ENCODE measurements at places on chromosomes 3 and 15.

DNA sequence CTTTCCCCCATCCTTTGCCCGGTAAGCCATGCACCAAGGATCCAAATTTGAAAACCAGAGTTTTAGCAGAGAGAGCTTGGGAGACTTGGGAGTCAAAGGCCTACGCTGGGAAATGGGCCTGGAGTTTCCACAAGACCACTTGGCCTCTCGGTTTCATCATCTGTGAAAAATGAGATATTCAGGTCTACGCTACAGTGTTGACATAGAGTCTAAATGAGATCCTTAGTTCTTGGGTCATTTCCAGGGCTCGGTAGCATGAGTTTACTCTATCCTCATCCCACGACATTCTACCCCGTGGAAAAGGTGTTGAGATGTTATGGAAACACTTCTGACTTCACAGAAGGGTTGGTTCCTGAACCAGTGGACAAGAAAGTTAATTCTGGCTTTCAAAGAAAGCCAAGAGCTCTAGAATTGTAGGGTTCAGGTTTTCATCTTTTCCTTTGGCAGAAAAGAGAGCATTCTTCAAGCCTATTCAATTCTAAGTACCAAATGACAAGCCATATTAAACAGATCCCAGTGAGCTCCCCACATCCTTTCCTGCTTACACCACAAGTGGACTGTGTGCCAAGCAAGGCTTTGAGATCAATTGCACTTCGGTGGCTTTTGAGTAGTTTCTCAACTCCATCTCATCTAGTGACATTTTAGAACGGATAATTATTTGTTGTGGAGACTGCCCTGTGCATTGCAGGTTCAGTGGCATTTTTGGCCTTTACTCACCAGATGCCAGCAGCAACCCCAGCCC lies 219.7 kb downstream of the SLCO3A1 start:
- no peak for DNase-seq

DNA sequence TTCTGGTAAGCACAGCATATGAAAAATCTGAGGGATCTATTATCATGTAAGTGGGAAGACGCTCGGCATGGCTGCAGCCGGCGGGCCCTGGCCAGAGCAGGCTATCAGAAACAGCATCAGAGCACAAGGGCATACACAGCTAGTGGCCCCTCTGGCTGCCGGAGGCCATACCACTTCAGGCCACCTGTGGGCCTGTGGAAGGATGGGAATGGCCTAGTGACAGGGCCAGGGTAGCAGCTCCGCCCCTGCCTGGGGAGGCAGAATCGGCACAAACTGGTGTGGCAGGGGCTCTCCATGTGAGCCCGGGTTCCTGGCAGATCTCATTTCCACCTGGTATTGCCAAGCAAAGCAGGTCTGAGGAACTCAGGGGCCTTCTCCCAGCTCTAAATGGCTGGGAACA lies 46.4 kb downstream of the SH3BP5 start:
- no peak for DNase-seq

DNA sequence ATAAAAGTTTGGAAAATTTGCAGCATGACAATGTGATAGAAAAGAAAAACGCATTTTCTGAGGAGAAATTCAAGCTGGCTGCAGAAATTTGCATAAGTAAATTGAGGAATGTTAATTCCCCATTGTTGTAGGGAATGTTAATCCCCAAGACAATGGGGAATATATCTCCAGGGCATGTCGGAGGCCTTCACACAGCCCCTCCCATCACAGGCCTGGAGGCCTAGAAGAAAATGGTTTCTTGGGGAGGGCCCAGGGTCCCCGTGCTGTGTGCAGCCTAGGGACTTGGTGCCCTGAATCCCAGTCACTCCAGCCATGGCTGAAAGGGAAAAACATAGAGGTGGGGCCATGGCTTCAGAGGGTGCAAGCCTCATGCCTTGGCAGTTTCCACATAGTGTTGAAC lies 101.1 kb downstream of the BOC start:
- no peak for DNase-seq

DNA sequence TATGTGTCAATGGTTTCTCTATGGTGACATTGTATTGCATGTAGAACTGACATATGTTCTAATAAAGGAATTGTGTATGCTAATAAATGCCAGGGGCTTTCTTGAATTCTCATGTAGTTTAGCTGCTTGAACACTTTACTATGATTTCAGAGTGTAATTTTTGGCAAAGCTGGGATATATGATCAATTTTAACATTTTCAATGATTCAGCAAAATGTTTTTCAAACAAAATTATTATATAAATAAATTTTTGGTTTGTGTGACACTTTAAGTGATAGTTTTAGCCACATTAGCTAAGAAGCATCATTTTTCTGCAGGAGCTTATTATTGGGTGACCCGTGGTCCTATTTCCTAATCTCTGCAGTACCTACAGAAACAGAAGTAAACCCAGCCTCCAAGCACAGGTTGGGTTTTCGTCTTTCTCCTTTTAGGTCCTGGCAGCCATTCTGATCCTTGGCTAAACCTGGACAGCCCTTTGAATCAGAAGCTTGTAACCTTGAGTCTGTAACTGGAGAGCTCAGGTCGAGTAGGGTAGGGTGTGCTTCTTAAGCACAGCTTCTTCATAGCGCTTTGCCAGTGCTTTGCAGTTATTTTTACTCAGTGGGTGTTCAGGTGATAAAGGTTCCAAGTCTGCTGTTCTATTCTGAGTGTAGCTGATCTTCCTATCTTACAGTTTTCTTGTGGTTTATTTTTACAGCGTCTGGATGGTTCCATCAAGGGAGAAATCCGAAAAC lies 74.2 kb downstream of the CHD2 start:
- no peak for DNase-seq

DNA sequence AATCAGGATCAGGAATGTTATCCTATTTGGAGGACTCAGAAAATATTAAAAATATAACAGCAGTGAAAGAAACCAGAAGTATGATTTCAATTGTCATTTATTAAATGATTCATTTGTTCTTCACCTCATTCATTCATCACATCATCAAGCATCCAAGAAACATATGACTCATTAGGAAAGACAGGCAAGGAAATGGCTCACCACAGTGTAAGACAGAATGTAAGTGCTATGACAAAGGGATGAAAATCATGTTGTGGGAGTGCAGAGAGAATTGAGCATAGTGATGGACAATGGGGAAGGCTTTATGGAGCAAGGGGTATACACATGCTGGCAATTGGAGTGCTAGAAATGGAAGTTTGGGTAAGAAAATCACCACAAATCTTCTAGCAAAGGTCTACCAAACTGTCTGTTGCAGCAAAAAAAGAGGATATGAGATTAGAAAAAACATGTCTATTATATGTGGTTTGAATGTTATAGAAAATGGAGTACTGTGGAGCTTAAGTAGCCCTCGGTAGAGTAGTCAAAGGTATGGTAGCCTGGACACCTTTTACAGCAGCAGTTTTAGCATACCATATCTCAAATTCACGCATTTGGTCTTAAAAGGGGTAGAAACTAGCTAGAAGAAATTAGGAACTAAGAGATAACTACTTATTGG lies 111.1 kb upstream of the GPR149 start:
- DNase-seq, result no peak

DNA sequence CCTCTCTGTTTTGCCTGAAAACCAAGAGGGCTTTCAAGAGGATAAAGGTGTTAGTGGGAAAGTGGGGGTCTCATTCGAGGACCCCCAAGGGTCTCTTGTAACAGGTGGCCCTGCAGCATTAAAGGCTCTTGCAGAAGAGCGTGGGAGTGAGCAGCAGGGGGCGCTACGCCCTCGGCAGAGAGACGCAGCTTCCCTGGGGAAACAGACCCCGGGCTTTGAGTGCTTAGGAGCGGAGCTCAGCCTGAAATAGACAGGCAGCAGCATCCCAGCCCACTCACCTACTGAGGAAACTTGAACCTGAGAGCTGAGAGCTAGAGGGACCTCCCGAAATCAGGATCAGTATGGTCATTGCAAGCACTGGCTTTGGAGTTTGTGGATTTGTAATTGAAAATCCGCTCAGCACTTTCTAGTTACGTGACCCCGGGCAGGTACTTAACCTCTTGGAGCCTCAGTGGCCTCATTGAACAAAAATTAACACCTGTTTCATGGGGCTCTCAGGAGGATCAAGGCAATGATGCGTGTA lies 25.7 kb downstream of the RPLP1 start:
- DNase-seq, result peak; percentile 65

DNA sequence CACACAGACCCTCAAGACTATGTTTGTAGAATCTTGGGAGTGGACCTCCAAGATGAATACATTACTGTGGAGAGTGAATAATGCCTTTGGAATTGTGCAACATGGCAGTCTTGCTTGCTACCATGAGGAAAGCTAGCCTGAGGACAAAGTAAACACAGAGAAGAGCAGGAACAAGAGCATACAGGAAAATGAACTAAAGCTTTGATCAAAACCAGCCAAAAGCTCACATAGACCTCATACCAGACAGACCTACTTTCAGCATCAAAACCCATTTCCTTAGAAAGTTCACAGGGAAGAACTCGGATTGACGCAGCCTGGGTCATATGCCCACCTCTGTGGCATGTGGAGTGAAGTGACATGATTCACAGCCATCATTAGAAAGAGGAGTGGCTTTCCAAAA lies 3.3 kb upstream of the RAB8B start:
- DNase-seq, result no peak

GRCh38 chr15:62593681-62594399 lies 428.8 kb upstream of the C2CD4B start:
- DNase-seq, result peak; percentile 9

GRCh38 chr3:194973366-194974000 lies 287.8 kb downstream of the FAM43A start:
- DNase-seq, result no peak

GRCh38 chr3:138914870-138915502 lies 32.0 kb downstream of the FOXL2 start:
- DNase-seq, result peak; percentile 9

- no peak for DNase-seq
Observed at GRCh38 chr15:31901501-31901900, 128.8 kb upstream of the CHRNA7 start.

- no peak for DNase-seq
Observed at GRCh38 chr3:111588527-111588926, 6.6 kb downstream of the ZBED2 start.

GRCh38 chr3:39221141-39221530 lies 28.7 kb upstream of the XIRP1 start:
- DNase-seq, result no peak

DNA sequence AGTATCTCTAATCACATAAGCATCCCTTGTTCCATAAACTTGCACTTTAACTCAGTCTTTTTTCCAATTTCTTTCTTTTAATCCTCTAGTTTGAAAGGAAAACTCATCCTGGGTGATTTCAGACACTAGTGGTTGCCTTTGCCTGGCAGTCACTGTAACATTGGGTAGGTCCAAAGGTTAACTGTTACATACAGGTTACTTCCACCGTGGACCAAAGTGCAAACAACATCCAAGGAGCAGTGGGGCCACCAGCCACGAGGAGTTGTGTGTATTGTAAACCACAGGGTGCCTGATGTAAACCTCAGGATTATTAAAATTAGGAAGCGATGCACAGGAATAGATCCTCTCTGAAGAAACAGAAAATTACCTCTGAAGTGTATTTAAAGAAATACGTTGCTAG lies 75.0 kb downstream of the HCN4 start:
- no peak for DNase-seq

DNA sequence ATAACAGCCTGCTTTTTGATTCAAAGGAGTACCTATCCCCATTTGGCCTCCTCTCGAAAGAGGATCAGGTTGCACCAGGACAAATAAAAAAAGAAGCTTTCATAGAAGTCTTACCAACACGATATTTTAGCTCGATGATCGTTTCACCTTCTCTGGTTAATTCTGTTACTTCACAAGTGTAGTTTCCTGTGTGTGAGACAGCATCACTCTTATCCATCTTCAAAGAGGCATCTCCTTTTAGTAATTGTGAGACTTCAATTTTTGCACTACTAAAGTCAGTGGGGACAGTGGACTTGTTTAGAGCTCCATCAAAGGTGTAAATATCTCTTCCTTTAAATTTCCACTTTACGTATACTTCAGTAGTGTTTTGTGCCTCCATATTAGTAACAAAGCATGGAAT lies 11.0 kb downstream of the CD47 start:
- DNase-seq, result no peak

DNA sequence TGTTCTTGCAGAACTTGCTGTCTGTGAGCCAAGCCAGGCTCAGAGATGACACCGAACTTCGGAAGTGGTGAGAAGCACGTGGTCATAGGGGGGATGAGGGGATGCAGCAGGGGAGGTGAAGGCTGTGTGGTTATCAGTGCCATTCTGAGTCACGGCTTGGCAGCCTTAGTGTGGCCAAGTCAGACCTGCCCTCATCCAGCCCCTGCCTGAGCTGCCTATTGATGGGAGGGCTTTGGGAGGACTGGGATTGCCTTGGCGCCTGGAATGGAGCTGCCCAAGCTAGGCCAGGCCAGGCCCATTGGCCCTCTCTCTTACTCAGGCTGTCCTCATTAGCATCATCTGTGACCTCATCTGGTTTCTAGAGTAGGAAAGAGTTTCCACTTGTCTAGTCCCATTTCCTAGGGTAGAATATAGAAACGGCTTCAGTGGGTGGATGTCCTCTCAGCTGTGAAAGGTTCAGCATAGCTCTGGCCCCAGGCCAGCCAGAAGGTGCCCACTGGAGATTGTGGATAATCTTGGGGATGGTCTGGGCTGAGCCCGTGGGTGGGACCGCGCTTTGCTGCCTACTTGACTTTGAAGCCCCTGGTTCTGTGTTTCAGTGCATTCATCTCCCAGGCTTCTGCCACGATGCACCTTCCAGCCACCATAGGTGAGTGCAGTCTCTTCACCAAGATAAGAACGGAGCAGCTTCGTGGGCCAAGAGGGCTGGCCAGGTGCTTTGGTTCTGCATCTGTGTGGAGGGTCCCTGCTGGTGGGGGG lies 7.2 kb downstream of the FAH start:
- no peak for DNase-seq

GRCh38 chr15:93495799-93496637 lies 407.0 kb upstream of the RGMA start:
- DNase-seq, result no peak

GRCh38 chr3:125110016-125110875 lies 54.4 kb upstream of the HEG1 start:
- DNase-seq, result no peak

GRCh38 chr15:88878720-88879184 lies 16.6 kb downstream of the HAPLN3 start:
- DNase-seq, result peak; percentile 29

GRCh38 chr3:157436583-157437291 lies at the start of gene PTX3:
TSS of gene PTX3 (plus strand) at chr3:157436850. CDS start at chr3:157436934, 84 bp downstream.
- DNase-seq, result no peak
